Naive thymus-derived CD4-positive, alpha-beta T cell (primary cell): ENCODE measurements at places on chromosomes 3 and 15.

GRCh38 chr3:197253238-197253947 is 45.0 kb downstream of the DLG1 start:
- DNase-seq: peak; percentile 46

GRCh38 chr3:54917174-54917573 is 10.7 kb downstream of the LRTM1 start:
- no peak for DNase-seq

- DNase-seq: no peak
Measured at GRCh38 chr15:57134851-57135250, 216.4 kb downstream of the TCF12 start.

DNA sequence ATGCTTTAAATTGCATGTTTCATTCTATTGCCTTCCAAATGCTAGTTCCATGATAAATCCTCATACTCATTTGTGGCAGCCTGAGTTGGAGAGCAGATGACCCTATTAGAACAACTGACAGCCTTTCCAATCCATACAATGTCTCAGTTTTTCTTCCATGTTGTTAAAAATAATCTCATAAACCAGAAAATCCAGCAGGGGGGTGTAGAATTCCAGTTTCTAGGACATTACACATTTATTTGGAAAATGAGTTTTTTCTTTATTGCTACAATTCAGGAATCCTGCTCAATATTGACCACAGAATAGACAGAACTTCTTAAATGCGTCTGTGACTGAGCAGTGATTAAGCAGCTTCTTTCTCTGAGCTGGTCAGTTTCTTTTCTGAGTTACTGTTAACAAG is 174.2 kb upstream of the ATP10A start:
- DNase-seq: no peak

GRCh38 chr3:23071296-23071695 is 131.8 kb upstream of the UBE2E2 start:
- no peak for DNase-seq

- no peak for DNase-seq
Measured at GRCh38 chr3:48407542-48408099, 22.3 kb downstream of the PLXNB1 start.

GRCh38 chr3:48233542-48233941 is 7.4 kb upstream of the ZNF589 start:
- no peak for DNase-seq

GRCh38 chr3:37961622-37962431 is 28.8 kb upstream of the VILL start:
- DNase-seq: no peak

- no peak for DNase-seq
Measured at GRCh38 chr15:82952158-82953081, at the start of gene HOMER2. TSS of gene HOMER2 (minus strand) at chr15:82952720. CDS start at chr15:82952535, 185 bp downstream.

GRCh38 chr15:92097474-92098178 is 244.1 kb downstream of the SLCO3A1 start:
- peak; percentile 29 for DNase-seq

GRCh38 chr3:58623478-58623877 is 43.1 kb downstream of the FAM3D start:
- no peak for DNase-seq

GRCh38 chr15:34837246-34838016 is 42.1 kb upstream of the ACTC1 start:
- no peak for DNase-seq

- DNase-seq: no peak
Measured at GRCh38 chr15:24823473-24823872, 131.3 kb upstream of the SNRPN start.

- DNase-seq: no peak
Measured at GRCh38 chr3:16693820-16694219, 88.6 kb upstream of the DAZL start.

GRCh38 chr3:128415200-128415772 is 51.4 kb downstream of the DNAJB8 start:
- no peak for DNase-seq

- no peak for DNase-seq
Measured at GRCh38 chr3:160130950-160131349, 94.3 kb upstream of the C3orf80 start.

DNA sequence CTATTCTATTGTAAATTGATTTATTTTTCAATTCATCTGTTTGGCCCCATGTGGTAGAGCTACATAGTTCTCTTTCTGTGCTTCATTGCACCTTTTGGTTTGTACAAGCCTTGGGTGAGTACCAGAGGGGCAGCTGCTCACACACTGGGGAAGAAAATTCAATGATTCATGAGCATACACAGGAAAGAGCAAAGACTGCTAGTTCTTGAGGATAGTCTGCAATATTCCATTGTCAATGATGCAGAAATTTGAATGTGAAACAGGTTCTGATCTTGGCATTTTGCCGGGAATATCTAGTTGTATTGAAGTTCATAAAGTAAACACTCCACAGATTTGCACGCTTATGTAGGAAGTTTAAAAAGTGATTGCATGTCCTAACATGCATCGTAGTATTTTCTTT is 304.6 kb downstream of the NAALADL2 start:
- DNase-seq: no peak

DNA sequence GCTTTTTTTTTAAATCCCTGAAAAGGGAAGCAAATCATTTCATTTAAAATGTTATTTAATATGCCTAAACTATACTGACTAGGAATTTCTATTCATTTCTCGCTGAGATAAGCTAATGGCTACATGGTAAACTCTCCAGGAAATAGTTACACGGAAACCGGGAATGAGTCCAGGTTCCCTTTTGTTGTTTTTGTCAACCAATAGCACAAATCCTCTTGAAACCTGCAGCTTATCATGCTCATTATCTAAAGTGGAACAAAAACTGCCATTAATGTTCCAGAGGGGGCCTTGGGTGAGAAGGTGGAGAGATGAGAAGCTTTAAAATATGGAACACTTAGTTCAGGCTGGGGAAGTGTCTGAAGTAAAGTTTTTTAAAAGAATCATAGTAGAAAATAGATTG is 113.5 kb upstream of the ALCAM start:
- no peak for DNase-seq

DNA sequence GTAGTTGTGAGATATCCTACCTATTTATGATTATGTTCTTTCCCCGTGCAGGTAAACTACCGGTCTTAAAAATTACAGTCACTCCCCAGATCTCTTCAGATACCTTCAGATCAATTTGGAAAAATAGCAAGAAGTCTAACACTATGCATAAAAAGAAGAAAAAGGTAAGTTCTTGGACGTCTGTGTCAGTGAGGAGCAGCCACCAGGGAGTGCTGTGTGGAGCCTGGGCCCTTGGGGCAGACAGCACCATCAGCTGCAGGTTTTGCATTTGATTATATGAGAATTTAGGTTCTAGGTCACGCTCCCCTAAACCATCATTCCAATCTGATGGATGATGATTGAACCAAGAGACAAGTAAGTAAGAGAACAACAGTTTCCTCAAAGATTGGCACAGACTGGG is 8.9 kb upstream of the RNF7 start:
- no peak for DNase-seq

- DNase-seq: no peak
Measured at GRCh38 chr15:77717333-77717990, 84.8 kb upstream of the LINGO1 start.

DNA sequence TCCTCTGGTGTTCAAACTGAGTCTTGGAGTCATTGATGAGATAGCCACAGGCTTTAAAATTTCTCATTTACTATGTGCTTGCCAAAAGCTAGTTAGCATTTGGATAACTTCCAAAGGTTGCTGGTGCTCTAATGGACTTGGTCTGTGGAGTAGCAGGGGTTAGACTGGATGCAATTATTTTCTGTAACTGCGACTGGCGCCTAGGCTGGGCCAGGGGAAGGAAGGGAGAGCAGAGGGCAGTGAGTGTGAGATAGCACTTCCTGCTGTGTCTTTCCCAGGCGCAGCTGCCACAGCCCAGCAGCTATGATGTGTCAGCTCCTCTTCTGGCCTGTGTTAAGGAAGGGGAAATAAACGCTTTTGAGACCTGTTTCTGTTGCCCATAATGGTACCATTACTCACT is 98.6 kb downstream of the MYRIP start:
- DNase-seq: no peak

- DNase-seq: no peak
Measured at GRCh38 chr3:74009961-74010844, 385.5 kb upstream of the PDZRN3 start.

GRCh38 chr15:41886741-41887140 is 7.1 kb downstream of the SPTBN5 start:
- no peak for DNase-seq

DNA sequence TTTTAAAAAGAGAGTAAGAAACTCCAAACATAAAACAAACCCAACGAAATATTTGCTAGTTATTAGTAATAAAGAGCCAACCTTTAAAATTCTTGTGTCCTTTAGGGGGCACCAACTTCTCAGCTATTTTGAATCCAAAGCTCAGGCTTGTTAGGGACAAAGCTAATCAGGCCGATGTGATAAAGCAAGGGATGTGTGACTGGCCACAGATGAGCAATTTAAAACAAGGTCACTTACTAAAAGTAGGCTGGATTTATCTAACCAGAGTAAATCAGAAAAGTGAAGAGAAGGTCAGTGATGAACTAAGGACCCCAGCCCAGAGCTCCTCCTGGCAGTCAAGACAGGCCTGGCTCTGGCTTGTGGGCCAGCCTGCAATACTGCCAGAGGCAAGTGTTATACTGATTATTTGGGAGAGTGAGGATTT is 108.5 kb downstream of the CYP19A1 start:
- DNase-seq: no peak

DNA sequence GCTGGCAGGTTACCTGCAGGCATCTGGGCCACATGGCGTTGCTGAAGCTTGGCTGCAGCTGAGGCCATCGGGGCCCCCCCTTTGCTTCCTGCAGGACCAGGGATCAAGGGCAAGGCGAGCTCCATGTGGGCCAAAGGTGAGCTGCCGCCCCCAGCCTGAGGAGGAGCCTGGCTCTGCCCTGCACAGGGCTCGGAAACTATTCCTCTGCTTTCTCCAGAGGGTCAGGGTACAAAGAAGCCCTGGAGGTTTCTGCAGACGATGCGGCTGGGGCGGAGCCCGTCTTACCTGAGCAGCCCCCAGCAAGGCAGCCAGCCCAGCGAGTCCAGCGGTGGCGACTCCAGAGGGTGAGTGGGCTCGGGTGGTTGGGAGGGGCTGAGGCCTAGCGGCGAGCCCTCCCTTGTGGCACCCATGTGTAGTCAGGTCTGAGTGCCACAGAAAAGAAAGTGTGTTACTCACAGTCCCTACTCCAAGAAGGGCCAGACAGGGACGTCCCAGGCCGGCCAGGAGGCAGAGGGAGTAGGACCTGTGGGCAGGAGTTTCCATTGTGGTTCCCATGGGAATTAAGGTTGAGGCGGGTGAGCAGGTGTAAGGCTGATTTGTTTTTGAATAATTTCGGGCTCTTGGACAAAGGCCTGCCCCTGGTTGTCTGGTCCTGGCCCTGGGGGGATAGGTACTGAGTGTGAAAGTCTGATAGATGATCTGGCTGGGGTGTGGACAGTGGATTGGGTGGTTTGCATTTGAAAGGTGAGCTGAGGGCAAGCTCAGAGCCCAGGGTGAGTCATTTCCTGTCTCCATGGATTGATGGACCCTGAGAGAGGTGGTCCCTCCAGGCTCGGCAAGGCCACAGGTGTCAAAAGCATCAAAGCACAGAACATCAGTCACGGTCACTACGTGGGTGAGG is 25.4 kb downstream of the CFAP100 start:
- no peak for DNase-seq

GRCh38 chr3:76011121-76011520 is 225.8 kb upstream of the ZNF717 start:
- DNase-seq: no peak

DNA sequence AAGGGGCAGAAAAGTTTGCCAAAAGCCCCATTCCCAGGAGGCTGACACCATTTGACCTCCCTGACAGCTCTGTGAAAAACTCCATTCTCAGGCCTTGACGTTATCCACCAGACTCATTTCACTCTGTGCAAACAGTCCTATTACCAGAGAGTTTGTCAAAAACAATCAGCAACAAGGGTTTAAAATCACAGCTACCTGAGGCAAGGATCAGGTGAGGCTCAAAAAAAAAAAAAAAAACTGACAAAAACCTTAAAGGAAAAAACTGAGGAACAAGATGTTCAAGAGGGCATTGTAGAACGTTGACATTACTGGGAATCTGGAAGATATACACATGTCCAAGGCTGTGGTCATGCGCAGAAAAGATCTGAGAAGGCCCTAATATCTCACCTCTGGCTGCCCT is 11.4 kb downstream of the AVEN start:
- no peak for DNase-seq

DNA sequence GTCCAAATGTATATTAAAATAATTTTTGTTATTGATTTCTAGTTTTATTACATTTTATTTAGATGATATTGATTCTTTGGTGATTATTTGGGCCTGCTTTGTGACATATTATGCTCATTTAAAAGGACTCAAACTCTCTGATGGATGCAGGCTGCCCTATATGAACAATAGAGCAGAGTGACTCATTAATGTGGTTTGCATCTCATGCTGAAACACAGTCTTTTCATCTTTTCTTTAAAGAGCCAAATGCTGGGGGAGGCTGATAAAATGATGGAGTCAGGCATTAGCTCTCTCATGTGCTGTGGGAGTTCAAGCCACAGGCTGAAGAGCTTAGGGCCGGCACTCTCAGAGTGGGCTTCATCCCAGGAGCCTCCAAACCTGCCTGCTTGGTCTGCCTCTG is 7.2 kb downstream of the PLA1A start:
- DNase-seq: no peak

DNA sequence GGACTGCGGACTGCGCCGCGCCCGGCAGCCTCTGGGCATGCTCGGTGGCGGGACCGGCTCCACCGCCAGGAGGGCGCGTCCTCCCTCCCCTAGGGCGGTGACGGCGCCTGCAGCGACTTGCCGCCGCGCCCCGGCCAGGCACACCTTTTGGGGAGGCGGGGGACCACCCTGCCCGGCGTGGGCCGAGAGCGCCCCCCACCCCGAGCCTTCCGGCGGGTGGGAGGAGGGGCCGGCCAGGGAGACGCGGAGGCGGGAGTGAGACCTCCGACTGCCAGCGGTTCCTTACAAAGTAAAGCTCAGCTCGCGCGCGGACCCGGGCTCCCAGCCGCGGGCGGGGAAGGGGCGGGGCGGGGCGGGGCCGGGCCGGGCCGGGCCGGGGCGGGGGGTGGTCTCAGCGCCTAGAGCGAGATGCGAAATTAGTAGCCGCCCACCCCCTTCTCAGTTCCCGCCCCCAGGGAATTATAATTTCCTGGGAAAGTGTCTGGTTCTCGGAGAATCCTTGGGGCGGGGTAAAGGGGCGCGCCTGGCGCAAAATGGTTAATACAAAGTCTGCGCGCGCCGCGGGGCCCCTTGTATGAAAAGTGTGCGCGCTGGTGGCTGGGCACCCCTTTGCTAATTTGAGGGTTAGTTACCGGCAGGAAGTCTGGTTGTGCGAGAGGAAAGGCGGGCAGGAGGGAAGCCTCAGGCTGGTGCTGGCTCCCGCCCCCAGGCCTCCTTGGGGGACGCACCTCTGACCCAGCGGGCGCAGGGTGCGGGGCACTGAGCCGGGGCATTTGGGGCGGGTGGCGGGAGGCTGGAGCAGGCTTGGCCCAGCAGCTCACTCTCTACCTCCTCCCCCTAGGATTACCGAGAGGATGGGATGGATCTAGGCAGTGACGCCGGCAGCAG is 224.8 kb upstream of the IL12A start:
- DNase-seq: no peak
